ENCODE measurements at places on chromosomes 6 and 20. TPM values are rescaled to one million over a fixed set of nuclear protein-coding genes. Genes with fewer than 3 reads are reported as not detected.
A peak's percentile ranks its signal among the peaks of the same experiment; 100 is the strongest.

DNA sequence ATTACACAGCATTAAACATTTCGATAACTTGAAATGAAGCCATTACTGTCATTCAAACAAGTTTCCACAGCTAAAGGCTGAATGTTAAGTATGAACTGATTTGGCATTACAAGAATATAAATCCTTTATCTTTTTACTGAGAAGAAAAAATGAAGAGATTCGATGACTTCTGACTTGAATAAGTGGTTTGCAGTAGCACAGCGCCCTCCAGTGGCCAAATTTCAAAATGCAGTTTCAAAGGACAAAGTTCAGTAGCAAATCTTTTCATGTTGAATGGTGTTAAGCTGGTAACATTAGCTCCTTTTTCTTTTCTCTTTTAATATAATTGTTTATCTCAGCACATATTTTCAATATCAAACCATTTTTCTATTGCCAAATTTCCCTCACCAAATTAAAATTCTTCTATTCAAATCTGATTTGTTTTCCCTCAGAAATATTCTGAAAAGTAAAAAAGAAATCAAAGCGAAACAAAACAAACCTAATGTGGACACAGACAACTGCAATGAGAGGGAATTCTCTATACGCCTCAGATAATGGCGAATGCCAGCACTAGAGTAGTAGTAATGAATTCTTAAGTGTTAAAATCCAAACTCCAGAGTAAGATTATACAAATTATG is 145.7 kb downstream of the BTBD9 start:
- H3K4me1 ChIP-seq, result no peaks in the 10 kb centered on the region
- H3K27me3 ChIP-seq, result no peaks in the 10 kb centered on the region
- H3K27ac ChIP-seq, result no peak overlapping the region

- peaks cover 33% of the 10 kb centered on the region for H3K36me3 ChIP-seq
- H3K27me3 ChIP-seq, result no peaks in the 10 kb centered on the region
- peaks cover 22% of the 10 kb centered on the region for H3K4me1 ChIP-seq
- no peak for DNase-seq
These were observed 32.5 kb upstream of the DSN1 start for GRCh38 chr20:36806049-36806448.

DNA sequence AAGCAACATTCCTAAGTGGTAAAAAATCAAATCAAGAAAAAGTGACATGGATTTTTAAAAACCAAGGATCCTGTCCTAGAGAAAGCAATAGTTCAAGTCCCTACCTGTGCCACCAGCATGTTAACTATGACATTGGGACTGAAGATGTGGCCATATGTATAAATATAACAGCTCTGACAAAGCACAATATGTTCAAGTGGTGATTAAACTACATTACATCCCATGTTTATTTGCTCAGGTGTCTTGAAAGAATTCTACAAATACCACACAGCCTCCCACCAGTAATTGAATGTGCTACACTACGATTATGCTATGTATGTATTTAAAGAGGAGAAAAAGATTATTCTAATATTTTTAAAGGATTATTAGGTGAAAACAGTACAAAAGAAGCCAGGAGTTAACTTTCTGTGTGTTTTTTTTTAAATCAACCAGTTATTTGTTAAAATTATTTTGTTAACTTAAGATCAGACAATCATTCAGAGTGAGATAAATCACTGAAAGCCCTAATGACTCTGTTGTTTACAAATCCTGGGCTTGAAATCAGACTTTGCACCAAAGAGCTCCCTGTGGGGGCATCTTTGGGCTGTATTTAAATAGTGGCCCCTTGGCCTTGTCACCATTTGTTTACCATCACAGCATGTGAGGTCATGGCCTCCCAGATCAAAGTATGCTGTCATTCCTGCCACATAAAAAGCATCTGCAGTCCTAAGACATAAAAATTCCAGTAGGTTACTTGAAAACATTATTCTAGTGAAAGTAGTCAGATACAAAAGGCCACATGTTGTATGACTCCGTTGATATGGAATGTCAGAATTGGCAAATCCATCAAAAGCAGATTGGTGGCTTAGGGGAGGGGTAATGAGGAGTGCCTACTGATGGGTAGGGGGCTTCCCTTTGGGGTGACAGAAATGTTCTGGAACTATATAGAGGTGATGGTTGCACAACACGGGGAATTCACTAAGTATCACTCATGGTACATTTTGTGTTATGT is 17.1 kb downstream of the TTLL2 start:
- no peak for DNase-seq
- no peaks in the 10 kb centered on the region for H3K4me1 ChIP-seq
- no peak overlapping the region for H3K4me3 ChIP-seq
- no peaks in the 10 kb centered on the region for H3K27me3 ChIP-seq

- H3K27ac ChIP-seq, result no peak overlapping the region
- H3K4me1 ChIP-seq, result no peaks in the 10 kb centered on the region
- DNase-seq, result no peak
- no peaks in the 10 kb centered on the region for H3K36me3 ChIP-seq
These were observed 23.3 kb downstream of the SENP6 start for GRCh38 chr6:75624988-75625387.

GRCh38 chr6:25868436-25869183 is 5.4 kb downstream of the SLC17A3 start:
- no peaks in the 10 kb centered on the region for H3K36me3 ChIP-seq
- no peaks in the 10 kb centered on the region for H3K4me1 ChIP-seq
- H3K4me3 ChIP-seq, result no peak overlapping the region
- no peaks in the 10 kb centered on the region for H3K27me3 ChIP-seq
- no peak for DNase-seq
- no peak overlapping the region for H3K27ac ChIP-seq

DNA sequence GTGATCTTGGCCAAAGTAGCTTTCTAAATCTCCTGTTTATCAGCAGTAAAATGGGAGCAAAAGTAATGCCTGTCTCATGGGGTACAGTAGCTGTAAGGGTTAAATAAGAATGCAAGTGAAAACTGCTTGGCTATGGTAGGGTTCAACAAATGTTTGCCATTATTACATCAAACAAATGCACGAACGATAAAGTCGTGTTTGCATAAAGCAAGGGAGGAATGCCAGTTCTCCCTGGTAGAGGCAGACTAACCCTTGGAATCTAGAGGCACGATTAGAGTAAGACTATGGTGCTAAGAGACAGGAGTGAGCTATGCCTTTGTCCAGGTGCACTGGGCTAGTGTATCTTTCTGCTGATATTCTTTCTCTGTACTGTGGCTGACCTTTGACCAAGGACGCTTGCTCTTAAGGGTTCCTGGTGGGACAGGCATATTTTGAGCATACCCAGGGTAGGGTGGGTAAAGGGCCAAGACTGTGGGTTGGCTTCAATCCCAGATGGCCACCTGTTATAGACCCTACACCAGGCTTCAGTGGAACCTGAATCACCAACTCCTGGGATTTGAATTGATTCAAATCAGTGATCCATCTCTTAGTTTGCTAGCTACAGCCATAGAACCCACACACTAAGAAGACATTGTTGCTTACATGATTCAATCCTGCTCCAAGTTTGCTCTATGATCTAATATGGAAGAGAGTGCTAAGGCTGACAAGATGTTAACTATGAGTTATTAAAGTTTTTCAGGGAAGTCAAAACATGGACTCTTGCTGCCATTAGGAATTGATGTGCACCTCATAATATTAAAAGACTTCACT is 139.9 kb downstream of the CCDC170 start:
- no peak overlapping the region for H3K27ac ChIP-seq
- no peak for DNase-seq
- H3K27me3 ChIP-seq, result no peaks in the 10 kb centered on the region
- no peaks in the 10 kb centered on the region for H3K36me3 ChIP-seq
- H3K4me3 ChIP-seq, result no peak overlapping the region

GRCh38 chr20:59205044-59205443 is 41.4 kb downstream of the ZNF831 start:
- no peaks in the 10 kb centered on the region for H3K36me3 ChIP-seq
- H3K27me3 ChIP-seq, result no peaks in the 10 kb centered on the region
- H3K27ac ChIP-seq, result no peak overlapping the region
- no peak overlapping the region for H3K4me3 ChIP-seq

The RALGAPB gene
- total RNA-seq, result 38.5 TPM

- H3K27me3 ChIP-seq, result no peaks in the 10 kb centered on the region
- H3K4me3 ChIP-seq, result no peak overlapping the region
- DNase-seq, result no peak
These were observed 20.9 kb upstream of the EPM2A start for GRCh38 chr6:145756170-145756662.

The NR2E1 gene
- not detected for total RNA-seq

GRCh38 chr6:157269261-157269794 is 54.0 kb downstream of the TMEM242 start:
- H3K27me3 ChIP-seq, result no peaks in the 10 kb centered on the region
- DNase-seq, result no peak
- peaks cover 14% of the 10 kb centered on the region for H3K4me1 ChIP-seq

DNA sequence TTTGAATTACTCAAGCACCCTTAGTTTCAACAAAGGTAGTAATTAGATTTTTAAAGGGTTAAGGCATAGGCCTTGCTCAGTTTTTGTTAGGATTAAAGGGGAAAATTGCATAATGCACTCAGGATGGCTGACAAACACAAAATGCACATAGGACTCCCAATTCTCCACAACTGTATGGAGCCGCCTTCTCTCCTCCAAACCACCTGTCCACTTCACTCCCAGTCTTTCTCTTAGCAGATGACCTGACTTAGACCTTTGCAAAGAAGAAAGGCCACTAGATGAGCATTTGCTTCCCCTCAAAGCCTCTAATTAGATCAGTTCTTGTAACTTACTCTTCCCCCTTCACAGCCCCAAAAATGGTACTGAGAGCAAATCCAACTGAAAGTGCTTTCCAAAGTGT is 20.1 kb downstream of the NSFL1C start:
- no peak overlapping the region for H3K27ac ChIP-seq
- no peak overlapping the region for H3K4me3 ChIP-seq
- no peak for DNase-seq
- no peaks in the 10 kb centered on the region for H3K4me1 ChIP-seq
- no peaks in the 10 kb centered on the region for H3K27me3 ChIP-seq

- no peaks in the 10 kb centered on the region for H3K27me3 ChIP-seq
- H3K4me3 ChIP-seq, result no peak overlapping the region
- peaks cover 39% of the 10 kb centered on the region for H3K36me3 ChIP-seq
- H3K4me1 ChIP-seq, result peaks cover 66% of the 10 kb centered on the region
- peak overlapping the region; percentile 84 for H3K27ac ChIP-seq
These were observed 97.2 kb downstream of the SSR1 start for GRCh38 chr6:7215798-7216231.

DNA sequence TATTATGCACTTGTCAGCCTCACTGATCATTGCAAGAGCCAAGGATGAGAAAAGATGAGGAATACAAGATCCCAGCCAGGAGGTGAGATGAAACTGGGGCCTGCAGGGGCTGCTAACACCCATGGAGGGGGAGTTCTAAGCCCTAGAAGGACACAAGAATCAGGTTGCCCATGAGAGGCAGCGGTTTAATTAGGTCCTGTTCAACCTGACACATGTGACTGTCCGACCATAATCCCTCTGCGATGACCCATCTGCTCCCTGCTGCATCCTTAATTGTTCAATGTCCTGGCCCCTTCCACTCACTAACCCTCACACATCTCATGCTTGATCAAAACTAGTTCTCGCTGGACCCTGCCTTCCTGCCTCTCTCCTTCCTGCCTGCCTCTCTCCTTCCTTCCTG is 52.2 kb upstream of the NNAT start:
- no peaks in the 10 kb centered on the region for H3K27me3 ChIP-seq
- DNase-seq, result no peak
- H3K4me1 ChIP-seq, result no peaks in the 10 kb centered on the region
- H3K36me3 ChIP-seq, result no peaks in the 10 kb centered on the region

The OXT gene
- total RNA-seq, result not detected

DNA sequence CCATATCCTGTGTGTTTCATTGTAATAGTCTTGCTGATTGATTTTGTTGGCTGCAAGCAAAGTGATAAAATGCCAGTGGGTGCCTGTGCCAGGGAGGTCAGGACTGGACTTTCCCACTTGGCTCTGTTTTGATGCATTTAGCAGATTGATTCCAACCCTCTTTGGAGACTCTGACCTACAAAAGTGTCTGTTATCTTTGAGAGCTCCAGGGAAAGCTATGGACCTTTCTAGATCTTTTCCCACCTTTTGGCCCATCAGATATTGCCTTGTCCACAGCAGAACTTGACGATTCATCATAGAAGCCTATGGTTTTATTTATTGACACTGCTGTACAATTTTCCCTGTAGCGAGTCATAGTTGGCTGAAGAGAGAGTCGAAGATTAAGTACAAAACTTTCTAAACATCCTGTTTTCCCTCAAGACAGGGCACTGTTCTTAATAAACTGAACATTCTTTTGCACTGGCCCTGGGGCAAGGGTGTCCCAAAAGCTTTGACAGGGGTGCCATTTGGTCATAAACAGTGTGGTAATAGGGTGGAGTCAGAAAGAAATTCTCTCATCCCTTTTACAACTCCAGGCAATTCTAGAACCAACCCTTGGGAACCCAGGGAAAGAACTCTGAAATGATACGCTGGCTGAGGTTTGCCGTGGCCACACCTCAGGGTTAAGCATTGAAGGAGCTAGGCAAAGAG is 53.7 kb downstream of the E2F3 start:
- H3K27me3 ChIP-seq, result no peaks in the 10 kb centered on the region
- H3K4me1 ChIP-seq, result peaks cover 7% of the 10 kb centered on the region
- no peak for DNase-seq
- no peak overlapping the region for H3K27ac ChIP-seq

GRCh38 chr6:42714098-42714761 is 8.2 kb downstream of the PRPH2 start:
- H3K36me3 ChIP-seq, result no peaks in the 10 kb centered on the region
- H3K27me3 ChIP-seq, result no peaks in the 10 kb centered on the region
- no peak for DNase-seq
- H3K4me3 ChIP-seq, result no peak overlapping the region
- no peak overlapping the region for H3K27ac ChIP-seq

The SLC24A3 gene
- total RNA-seq, result 5.7 TPM

The CLVS2 gene
- not detected for total RNA-seq

Data from esophagus squamous epithelium (tissue), 5 donors.